Cardiac atrium fibroblast (primary cell): ENCODE measurements at places on chromosomes 6 and 20. TPM values are rescaled to one million over a fixed set of nuclear protein-coding genes. Genes with fewer than 3 reads are reported as not detected.

Gene DDO
- total RNA-seq: 0.16 TPM in 1 of 2 replicates, not detected in the other

Gene KCNK16
- not detected in 2 replicates for total RNA-seq

Gene FAM209B
- not detected in 2 replicates for total RNA-seq

Gene HLA-DPA1
- 1.4 and 1.6 TPM in 2 replicates for total RNA-seq

Gene NR2E1
- total RNA-seq: not detected in 2 replicates
